ENCODE measurements at places on chromosomes 16 and 17.

GRCh38 chr16:89197633-89198416 is 2.5 kb downstream of the SLC22A31 start:
- DNase-seq: no peak

DNA sequence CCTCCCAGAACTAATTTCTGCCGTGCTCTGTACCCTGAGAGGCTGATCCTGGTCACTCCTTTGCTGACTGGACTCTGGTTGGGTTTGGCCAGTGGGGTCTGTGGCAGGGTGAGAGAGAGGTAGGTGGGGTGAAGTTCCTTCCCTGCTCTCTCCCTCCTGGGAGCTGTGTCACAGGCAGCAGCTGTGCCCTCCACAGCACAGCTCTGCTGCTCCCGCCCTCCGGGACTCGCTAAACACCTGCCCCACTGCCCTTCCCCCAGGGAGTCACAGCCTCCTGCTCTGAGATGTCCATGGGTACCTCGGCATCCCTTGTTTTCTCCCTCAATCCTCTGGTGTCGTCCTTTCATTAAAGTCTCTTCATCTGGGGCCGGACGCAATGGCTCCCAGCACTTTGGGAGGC is 66.4 kb downstream of the SRCIN1 start:
- DNase-seq: no peak

- DNase-seq: no peak
Observed at GRCh38 chr16:19881783-19882182, 2.9 kb downstream of the GPRC5B start.

DNA sequence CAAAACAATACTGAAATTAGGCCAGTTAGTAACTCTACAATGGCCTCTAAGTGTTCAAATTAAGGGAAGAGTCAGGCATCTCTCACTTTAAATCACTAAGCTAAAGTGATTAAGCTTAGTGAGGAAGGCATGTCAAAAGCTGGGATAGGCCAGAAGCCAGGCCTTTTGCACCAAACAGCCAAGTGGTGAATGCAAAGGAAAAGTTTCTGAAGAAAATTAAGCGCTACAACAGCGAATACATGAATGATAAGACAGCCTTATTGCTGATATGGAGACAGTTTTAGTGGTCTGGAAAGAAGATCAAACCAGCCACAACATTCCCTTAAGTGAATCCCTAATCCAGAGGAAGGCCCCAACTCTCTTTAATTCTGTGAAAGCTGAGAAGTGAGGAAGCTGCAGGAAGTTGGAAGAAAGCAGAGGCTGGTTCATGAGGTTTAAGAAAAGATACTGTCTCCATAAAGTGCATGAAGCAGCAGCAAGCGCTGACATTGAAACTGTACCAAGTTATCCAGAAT is 12.1 kb downstream of the RFWD3 start:
- DNase-seq: no peak

DNA sequence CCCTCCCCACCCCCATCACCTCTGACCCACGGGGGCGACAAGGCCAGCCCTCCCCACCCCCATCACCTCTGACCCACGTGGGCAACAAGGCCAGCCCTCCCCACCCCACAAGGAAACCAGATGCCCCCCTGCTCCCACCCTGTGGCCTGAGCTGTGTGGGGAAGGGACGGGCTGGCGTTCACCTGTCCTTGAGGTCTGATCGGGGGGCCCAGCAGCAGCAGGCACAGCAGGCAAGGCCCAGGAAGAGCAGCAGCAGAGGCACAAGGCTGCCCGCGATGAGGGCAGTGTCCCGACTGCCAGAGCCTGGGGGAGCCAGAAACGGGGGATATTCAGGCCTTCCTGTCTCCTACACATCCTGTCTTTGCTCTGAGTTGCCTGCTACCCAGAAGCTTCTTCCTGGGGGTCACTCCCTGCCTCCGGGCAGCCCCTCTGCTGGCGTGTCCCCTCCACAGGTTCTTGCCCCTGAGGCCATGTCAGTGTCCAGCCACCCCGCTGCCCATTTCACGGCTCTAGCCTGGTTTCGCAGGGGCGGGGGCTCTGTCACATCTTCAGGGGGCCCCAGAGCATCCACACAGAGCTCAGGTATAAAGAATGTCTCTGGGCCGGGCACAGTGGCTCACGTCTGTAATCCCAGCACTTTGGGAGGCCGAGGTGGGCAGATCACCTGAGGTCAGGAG is 6.8 kb downstream of the SCARF1 start:
- DNase-seq: no peak

- DNase-seq: no peak
Observed at GRCh38 chr16:27390151-27390550, 11.8 kb upstream of the IL21R start.

GRCh38 chr16:4768549-4769305 is 1.8 kb upstream of the ZNF500 start:
- DNase-seq: peak; percentile 96

GRCh38 chr17:13704333-13704732 is 102.6 kb upstream of the HS3ST3A1 start:
- DNase-seq: peak; percentile 81

DNA sequence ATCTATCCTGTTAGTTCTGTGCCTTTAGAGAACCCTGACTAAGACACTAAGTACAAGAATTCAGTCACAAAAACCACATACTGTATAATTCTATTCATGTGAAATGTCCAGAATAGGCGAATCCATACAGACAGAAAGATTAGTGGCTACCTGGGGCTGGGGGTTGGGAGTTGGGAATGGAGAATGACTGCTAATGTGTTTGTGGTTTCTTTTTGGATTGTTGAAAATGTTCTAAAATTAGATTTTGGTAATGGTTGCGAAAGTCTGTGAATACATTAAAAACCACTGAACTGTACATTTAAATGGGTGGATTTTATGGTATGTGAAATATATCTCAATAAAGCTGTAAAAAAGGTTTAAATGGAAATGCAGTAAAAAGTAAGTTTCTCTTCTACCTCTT is 80.4 kb upstream of the AKTIP start:
- DNase-seq: no peak

DNA sequence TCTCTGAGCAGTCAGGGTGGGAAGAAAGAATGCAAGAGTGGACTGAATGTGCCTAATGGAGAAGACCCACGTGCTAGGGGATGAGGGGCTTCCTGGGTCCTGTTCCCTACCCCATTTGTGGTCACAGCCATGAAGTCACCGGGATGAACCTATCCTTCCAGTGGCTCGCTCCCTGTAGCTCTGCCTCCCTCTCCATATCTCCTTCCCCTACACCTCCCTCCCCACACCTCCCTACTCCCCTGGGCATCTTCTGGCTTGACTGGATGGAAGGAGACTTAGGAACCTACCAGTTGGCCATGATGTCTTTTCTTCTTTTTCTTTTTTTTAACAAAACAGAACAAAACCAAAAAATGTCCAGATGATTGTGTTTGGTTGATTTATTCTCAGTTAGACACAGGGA is 14.1 kb downstream of the IGFBP4 start:
- DNase-seq: no peak

GRCh38 chr17:64091116-64091515 is 38.8 kb downstream of the ERN1 start:
- DNase-seq: no peak

DNA sequence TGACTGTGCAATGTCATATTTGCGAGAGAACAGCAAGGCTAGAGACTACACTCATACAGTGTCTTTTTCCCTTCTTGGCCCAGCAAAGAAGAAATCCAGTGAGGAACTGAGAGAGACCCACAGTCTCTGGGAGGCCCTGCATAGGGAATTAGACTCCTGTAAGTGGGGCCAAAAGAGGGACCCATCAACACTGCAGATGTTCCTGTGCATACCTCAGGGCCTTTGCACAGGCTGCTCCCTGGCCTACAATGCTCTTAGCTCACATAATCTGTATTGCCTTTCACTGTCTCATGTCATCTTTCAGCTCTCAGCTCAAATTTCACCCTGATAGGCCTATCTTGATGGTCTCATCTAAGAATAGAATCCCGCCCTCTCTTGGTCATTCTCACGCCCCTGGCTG is 9.2 kb downstream of the SYCE1L start:
- DNase-seq: no peak

DNA sequence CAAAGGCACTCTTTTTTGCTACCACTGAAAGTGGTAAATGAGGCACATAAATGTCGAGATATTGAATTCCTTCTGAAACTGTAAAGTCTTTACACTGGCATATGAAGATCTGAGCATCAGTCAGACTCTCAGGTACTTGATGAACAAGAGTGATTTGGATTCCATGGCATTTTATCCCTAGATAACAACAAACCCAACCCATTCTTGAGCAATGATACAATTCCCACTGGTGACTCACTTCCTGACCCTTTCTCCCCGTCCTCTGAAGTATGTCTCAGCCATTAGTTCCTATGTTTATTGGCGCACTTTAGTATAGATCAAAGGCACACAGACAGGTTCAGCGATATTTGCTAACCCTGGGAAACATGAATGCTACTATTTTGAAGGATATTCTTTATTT is 147.0 kb upstream of the RBFOX1 start:
- DNase-seq: peak; percentile 56

DNA sequence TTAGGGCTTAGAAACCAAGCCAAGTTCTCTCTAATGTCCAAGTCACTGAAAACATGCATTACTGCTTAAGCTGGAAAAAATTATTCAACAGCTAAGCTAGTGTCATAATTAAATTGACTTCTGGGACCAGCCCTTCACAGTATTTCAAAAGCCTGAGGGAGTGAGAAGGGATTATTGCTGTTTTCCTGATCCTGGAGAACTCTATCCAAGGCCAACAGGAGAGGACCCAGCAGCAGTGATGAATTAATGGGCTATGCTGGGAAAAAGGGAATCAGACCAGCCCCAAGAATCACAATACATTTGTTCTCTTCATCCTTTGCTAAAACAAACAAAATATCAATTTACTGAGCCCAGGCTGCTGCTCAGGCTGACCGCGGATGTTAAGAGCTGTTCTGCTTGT is 34.5 kb upstream of the CLEC3A start:
- DNase-seq: no peak

All from Daoy (cell line).